ENCODE measurements at places on chromosomes 6 and 20.

DNA sequence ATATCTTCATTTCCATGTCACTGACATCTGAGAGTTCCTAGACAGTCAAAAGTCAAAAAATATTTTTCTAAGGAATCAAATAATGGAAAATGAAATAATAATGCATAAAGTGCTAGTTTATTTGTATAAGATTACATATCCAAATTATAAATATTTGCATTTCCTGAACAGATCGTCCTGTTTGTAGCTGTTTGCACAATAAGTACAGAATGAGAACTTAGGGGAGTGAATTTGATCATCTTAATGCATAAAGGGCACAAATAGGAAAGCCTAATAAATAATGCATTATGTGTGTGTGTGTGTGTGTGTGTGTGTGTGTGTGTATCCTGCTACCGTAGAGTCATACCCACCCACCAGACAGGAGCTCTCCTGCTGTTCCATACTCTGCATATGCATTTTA lies 521.0 kb upstream of the EPHA7 start:
- DNase-seq: no peak

GRCh38 chr6:53640361-53640760 lies 25.2 kb downstream of the KLHL31 start:
- no peak for DNase-seq

- no peak for DNase-seq
These were observed 82.7 kb upstream of the NXT1 start for GRCh38 chr20:23267909-23268308.

GRCh38 chr6:11785774-11786579 lies 7.4 kb upstream of the ADTRP start:
- no peak for DNase-seq

- no peak for DNase-seq
These were observed 113.1 kb downstream of the ADAT2 start for GRCh38 chr6:143337201-143337949.

DNA sequence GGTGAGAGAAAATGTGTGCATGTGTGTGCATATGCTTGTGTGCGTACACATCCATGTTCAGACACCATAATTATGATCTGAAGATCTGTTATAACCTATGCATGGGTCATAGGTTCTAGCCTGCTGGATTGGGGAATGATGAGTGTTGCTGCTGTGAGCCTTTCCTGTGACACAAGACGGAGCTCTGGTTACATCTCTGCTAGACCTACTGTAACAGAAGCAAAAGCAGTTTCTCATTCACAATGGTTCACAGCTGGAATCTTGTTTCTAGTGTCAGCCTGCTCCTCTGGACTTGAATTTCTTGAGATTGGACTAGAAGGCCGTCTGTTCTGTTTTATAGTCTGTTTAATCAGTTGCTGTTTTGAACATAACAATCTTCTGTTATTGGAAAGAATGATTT lies 40.1 kb downstream of the DEFB114 start:
- DNase-seq: no peak

DNA sequence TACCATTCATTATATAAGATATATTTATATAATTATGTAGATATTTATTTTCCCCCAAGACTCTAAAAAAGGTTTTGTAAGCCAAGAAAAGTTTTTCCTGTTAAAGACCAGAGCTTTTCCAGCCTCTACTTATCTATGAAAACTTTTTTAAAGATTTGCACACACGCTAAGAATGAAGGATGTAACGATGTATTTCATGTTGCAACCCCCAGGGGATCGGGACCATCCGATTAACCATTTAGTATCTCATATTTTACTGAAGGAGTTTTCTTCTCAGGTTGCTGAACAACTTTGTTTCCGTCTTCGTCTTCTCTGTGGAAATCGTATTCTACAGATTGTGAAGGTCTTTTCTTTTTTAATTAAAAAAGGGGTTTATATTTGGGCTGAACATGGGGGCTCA lies 70.0 kb upstream of the SASH1 start:
- DNase-seq: no peak

GRCh38 chr6:139943391-139943790 lies 568.9 kb upstream of the CITED2 start:
- no peak for DNase-seq

DNA sequence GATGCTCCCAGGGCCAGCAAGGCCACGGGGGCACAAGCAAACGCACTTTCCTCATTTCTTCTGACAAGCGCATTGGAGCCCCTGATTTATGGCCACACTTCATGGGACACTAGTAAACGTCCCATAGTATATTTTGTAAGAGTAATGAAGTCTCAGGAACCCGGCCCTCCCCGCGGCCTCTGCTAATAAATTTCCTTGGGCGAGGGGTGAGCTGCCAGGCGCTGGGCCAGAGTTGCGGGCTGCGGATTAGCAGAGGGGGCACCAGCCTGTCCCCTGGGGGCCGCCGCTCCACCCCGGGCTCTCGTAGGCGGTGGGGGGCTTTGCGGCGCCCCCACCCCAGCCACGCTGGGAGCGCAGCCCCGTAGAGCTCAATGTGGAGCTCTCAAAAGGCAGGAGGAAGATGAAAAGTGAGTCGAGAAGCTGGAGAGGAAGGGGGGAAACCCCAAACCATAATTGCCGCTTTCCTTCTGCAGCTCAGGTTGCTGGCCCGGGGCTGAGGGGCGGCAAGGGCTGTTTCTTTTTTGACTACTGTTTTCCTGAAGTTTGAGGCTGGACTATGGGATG lies 173.6 kb downstream of the CDC5L start:
- DNase-seq: no peak

GRCh38 chr6:38143191-38144150 lies 323.9 kb downstream of the ZFAND3 start:
- DNase-seq: no peak

DNA sequence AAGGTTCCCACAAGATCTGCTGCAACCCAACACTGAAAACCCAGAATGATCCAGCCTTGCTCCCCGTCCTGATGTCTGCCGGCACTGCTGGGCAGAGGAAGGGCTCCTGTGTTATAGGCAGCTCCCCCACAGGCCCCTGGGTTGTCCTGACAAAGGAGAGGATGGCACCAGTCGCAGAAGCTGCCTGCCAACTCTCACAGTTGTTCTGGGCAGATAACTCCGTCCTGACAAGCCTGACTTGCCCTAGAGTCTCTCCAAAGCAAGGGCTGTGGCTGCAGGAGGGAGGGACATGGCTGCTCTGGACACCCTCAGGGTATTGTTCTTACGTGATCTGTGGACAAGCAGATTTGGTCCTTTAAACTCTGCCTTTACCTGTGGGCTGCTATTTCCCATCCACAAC lies 243.8 kb downstream of the CDH26 start:
- DNase-seq: no peak

GRCh38 chr6:166751051-166751595 lies 124.1 kb upstream of the RPS6KA2 start:
- no peak for DNase-seq

GRCh38 chr6:33718713-33719112 lies 7.2 kb upstream of the UQCC2 start:
- no peak for DNase-seq

DNA sequence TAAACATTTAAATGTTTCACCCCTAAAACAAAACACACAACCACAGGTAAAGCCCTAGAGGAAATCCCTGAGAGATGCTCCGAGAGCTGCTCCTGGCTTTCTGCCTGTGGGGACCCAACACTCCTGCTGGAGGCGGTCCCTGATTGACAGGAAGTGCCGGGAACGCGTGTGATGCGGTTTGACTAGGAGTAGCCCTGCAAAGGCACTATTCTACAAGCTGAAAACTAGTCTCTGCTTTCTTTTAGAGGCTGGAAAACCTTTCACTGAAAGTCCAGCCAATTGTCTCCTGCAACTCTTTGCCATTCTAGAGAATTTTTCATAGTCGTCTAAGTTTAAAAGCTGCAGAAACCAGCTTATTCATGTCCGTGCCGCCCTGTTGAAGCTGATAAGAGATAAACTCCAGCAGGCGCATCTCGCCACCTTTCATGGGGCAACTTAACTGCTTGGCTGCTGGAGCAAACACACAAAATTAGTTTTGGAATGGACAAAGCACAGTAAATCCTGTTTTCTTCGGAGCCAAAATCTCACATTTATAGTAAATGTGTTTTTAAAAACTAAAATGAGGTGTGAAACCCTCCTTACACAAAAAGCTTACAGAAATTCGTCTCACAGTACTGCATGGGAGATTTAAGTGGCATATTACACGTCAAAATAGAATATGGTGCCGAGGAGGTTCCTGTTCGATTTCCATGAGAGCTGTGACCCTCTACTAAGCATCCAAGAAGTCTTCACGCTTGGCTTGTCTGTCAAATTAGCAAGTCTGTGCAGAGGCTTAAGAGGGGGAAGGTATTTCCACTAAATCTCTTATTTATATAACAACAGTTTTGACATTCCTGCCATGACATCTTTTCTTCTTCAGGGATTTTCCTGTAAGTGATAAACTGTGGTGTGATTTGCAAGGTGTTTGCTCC lies 46.9 kb downstream of the DACT2 start:
- DNase-seq: no peak

Data from activated naive CD4-positive, alpha-beta T cell (primary cell).